Stimulated activated CD8-positive, alpha-beta memory T cell treated with anti-CD3 and anti-CD28 coated beads, Interleukin-12 subunit alpha, Interleukin-12 subunit beta, amount 100 ng/mL, for 1 hour (primary cell): ENCODE measurements at places on chromosomes 5 and 9.

- DNase-seq = no peak
These were observed 377.2 kb upstream of the TNC start for GRCh38 chr9:115495052-115495635.

GRCh38 chr5:6143523-6143922 is 234.8 kb downstream of the MED10 start:
- no peak for DNase-seq

DNA sequence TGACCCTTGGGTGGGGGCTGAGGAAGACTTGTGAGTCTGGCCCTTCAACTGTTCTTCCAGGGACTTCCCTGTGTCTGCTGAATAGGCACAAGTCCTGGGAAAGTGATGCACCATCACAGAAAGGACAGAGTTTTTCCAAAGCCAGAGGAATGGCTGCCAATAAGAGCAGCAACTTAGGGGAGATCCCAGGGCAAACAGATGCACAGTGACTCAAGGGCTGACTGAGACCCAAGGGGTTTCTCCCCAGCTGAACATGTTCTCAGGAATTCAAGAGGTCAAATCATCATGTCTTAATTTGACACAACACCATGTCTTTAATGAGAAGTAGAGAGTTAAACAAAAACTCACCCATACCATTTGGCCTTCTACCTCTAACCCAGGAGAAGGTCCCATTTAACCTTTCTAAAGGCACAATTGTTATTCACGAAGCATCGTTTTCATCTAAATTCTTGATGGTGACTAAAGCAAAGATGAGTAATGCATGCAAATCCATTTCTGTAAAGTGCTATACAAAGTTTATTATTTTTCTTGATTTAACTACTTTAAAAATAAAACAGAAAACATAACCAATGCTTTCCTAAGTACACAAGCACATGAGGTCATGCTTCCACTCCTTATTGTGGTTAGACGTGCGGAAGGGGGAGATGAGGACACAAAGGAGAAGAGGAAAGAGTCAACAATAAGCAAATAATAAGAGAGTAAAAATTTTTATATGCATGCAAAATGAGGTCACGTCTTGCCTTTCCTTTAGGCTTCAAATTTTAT is 324.1 kb downstream of the PLK2 start:
- DNase-seq = no peak

DNA sequence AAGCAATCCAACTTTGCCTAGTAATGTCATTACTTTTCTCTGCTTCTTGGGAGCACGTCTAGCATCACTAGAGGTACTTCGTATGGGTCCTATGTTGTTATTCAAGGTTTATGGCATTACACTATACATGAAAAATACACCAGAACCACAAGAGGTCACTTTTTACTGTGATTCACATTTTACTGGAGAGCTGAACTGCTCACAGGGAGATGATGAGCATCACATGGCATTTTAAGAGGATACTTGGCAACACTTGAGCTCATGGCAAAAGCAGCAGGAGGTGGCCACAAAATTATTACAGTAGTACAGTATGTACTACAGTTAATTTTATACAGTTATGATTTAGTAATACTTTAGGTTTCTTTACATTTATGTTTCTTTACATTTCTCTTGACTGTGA is 223.4 kb downstream of the PARP8 start:
- no peak for DNase-seq
